ENCODE measurements at places on chromosomes 11 and 22. TPM values are rescaled to one million over a fixed set of nuclear protein-coding genes. Genes with fewer than 3 reads are reported as not detected.

DNA sequence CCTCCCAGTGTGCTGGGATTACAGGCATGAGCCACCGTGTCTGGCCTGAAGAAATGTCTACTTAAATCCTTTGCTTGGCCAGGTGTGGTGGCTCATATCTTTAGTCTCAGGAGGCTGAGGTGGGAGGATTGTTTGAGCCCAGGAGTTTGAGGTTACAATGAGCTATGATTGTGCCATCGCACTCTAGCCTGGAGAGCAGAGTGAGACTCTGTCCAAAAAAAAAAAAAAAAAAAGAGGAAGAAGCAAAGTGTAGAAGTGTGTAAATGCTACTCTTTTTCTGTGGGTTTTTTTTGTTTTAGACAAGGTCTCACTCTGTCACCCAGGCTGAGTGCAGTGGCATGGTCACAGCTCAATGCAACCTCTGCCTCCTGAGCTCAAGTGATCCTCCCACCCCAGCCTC is 6.4 kb upstream of the ATG16L2 start:
- DNase-seq: no peak

DNA sequence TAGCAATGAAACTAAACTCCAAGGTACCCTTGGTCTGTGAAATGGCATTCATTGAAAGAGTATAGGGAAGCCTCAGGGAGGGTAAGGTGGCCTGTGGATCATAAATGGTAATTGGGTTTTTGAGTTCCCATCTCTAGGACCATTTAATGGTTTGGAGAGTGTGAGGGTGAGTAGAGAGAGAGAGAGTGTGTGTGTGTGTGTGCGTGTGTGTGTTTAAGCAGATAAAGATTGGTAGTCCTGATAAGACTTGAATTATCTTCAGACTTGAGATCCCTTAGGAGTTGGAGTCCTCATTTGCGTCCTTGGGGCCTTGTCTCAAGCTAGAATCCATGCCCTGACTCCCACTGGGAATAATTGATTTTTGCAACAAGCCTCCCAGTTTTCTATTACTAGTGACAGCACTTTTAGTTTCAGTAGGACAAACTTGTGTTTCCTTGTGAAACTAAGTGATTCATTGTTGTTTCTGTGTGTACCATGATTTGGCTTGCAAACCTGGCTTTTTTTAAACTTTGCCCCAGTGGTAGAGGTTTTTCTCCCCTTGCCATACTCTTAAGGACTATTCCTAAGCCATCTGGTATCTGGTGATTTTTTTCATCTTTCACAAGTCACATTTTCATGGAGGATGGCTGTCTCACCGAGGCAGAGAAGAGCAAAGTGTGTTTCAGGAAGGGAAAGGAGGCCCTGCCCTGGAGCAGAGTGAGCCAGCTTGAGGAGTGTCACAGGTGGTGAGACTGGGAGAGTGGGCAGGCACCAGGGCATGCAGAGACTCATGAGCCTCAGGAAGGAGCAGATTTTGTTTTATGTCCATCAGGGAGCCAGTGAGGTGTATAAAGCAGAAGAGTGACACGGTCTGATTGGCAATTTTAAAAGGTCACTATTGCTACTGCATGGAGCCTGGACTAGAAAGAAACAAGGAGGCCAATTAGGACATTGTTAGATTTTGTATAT is 26.7 kb downstream of the ALKBH3 start:
- no peak for DNase-seq

DNA sequence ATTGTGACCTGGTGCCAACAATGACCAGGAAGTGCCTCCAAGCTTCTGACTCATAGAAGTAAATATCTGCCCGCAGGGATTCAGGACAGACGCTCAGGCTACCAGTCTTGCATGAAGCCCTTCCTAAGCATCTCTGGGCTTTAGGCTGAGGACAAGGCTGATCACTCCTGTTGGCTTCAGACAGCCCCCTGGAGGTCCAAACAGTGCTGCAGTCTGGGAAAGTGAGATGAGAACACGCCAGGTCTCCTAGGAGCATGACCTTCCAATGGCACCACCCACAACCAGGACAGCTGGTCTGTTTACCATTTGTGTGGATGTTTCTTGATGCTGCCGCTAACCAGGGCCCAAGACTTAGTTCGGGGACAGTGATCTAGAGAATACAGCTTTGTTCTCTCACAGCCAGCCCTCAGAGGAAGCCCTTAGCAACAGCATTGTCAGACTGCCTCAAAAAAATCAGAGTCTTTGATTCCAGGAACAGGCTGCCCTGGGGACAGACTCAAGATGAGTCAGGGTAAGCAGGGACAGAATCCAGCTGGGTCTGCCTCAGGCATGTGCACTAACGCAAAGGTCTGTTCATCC is 111.2 kb downstream of the ZNF280B start:
- no peak for DNase-seq

DNA sequence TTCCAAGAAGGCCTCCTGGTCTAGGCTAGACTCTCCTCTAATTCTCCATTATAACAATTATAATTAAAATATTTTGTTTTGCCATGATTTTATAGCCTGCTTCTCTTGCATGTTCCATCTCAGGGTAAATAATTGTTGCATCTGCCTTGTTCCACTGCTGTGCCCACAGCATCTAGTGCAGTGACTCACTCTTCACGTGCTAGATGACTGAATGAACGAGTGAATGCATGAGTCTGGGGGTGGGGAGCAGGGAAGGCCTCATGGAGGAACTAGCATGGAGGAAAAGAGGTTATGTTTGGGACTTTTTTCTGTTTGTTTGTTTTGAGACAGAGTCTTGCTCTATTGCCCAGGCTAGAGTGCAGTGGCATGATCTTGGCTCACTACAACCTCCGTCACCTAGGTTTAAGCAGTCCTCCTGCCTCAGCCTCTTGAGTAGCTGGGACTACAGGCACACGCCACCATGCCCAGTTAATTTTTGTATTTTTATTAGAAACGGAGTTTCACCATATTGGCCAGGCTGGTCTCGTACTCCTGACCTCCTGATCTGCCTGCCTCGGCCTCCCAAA is 5.2 kb upstream of the OAF start:
- DNase-seq: no peak

- no peak for DNase-seq
Observed at GRCh38 chr11:17930544-17931125, 82.2 kb downstream of the SERGEF start.

DNA sequence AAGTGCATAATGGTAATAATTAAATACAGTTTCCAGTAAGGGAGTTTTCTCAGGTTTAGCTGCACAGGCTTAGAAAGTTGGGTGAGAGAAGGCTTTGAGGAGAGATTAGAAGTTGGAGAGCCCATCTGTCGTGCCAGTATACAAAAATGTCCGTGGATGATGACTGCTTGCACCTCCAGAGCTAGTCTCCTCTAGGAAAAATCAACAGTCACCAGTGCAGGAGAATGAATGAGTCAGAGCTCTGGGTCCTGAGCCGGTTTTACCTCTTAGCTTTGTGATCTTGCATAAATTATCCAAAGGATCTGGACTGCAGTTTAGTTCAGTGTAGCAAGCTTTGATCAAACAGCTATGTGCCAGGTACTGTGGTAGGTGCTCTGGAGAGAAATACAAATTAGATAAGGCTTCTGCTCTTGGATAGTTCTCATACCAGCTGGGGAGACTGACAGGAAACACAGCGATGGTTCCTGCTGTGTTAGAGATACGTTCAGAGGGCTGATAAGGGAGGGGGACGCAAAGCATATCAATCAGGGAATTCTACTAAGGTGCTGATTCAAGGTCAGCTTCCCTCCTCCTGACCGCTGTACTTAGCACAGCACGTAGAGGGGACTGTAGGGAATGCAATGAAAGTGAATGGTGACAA is 125.9 kb downstream of the TEAD1 start:
- DNase-seq: no peak

DNA sequence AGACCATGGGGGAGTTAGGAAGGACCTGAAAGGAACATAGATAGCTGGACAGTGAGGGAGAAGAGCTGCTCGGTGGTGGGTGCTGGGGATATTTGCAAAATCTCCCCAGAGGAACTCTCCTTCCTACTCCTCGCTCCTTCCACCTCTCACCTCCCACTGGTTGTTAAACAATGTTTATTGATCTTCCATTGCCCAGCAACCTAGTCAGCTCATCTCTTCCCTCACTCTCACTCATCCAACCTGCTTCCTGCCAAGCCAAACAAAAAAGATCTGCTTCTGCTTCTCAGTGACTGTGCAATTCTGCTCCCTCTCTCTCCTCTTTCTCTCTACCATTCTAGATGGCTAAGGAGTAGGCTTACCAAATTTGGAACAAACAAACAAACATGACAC is 115.0 kb downstream of the SLC1A2 start:
- no peak for DNase-seq

- DNase-seq: no peak
Observed at GRCh38 chr11:45507916-45508315, 157.5 kb downstream of the CHST1 start.

DNA sequence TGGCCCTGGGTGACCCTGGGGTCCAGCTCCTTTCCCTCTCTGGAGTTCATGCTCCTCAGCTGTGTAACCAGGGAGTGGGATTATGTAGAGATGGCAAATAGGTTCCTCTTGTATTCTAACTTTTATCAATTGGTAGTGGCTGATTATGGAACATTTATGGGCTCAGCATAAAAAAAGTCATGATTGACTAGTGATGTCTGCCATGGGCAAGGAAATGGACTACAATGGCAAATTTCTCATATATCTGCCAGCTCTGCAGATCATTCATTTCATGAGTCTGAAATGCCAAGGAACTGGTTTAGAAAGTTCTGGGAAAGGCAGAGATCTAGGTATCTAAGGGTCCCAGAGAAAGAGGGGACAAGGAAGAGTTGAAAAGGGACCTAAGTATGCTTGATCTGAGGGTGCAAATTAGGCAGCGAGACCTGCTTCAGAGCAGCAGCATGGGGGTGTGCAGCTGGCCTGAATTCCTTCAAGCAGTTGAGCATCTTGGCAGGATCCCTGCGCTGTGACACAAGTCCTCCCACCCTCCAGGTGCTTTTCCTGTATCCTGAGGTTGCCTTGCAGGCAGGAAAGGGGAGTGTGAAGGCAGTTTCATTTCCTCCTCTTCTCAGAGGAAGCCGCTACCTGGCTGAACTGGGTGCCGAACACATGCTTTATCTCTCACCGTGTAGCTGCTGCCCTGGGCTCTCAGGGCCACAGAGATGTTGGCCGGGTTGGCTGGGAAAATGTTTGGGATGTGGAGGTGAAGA is 10.4 kb downstream of the SLC15A3 start:
- DNase-seq: no peak

DNA sequence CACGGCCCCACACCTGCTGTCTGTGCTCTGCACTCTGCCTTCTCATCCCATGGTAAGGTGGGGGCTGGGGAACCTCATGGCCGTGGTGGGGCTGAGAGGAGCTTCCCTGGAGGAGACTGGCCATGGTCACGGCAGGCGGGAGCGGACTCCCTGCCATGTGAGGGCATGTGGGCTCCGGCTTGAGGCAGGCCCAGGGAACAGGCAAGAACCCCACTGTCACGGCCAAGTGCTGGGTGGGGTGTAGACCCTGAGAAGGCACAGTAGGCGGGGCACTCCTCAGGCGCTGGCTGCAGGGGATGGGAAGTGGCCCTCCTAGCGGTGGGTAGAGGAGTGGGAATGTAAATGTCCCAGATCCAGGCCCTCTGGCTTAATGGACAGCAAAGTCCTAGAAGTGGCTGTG is 1262.7 kb downstream of the BRD1 start:
- DNase-seq: no peak

DNA sequence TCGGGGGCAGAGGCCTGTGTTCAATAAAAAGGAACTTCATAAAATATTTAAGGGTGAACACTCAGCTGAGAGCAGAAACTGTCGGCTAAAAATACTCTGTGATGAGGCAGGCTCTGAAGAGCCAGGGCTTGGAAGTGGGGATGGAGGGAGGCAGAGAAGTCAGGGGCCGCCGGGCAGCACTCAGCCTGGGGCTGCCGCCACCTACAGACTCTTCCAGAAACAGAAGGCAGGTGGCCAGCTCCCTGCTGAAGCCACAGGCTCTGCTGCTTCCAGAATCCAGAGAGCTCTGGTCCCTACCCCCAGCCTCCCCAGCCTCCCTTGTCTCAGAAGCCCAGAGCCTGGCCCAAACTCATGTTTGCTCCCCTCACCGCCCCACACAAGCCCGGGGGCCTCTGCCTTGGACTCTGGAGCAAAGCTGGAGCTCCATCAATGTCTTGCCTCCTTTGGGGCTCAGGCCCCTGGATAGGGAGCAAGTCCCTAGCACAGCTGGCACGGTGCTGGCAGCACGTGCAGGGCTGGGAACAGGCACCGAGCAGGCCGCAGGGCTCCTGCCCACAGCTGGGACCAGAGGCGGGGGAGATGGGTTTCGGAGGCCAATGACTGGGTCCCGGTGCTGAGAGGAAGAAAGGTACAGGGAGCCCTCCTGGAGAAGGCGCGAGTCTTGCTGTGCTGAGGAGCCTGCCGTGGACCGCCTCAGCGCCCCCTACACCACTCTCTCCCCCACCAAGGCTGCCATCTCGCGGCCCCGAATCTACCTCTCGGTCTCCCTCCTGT is 8.2 kb downstream of the LRFN4 start:
- DNase-seq: no peak

- DNase-seq: no peak
Observed at GRCh38 chr11:78497293-78497692, 77.4 kb downstream of the NARS2 start.

DNA sequence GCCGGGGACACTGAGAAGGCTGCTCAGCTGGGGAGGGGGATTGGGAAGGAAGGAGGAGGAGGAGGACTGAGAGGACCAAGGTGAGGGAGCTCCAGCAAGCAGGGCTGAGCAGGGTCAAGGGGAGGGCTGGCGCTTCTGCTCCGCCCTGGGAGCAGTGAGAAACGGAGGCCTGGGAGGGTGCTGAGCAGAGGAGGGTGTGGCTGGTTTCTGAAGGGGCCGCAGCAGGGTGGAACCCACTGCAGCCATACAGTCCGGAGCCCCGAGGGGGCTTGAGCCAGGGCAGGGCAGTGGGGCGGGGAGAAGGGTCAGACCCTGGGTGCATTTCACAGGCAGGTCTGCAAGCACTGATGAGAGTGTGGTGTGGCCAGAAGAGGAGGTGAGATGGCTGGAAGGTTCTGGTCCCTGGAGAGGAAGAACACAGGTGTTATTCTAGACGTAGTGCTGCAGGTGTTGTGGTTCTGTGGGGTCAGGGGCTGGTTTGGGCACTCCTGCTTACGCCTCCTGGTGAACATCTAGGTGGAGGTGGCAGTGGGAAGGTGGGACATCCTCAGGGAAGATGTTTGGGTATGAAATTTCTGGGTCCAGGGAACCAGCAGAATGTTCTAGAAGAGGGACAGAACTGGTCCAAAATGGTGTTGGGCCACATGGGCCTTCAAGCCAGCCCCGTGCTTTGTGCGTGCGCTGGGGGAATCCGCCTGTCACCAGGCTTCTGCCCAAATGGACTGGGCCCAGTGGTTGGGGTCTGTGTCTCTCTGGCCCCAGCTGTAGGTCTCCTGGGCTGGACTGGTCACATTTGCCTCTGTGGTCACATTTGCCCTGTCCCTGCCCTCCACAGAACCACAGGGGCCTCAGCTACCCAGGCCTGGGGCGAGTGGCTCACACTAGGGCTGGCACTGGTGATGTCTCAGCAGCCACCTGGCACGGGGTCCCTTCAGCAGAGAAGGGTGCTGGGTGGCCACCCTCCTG is 714.7 kb downstream of the BRD1 start:
- DNase-seq: no peak

Gene KREMEN1
- not detected for polyA plus RNA-seq

Gene GGTLC2
- polyA plus RNA-seq: not detected

Gene MN1
- polyA plus RNA-seq: not detected

Gene RTL10
- 10.8 TPM for polyA plus RNA-seq

Gene IFITM2
- polyA plus RNA-seq: 3,074 TPM

Gene PAX6
- polyA plus RNA-seq: not detected
